Tongue (tissue), 3 donors: ENCODE measurements at places on chromosomes 3 and 15.

DNA sequence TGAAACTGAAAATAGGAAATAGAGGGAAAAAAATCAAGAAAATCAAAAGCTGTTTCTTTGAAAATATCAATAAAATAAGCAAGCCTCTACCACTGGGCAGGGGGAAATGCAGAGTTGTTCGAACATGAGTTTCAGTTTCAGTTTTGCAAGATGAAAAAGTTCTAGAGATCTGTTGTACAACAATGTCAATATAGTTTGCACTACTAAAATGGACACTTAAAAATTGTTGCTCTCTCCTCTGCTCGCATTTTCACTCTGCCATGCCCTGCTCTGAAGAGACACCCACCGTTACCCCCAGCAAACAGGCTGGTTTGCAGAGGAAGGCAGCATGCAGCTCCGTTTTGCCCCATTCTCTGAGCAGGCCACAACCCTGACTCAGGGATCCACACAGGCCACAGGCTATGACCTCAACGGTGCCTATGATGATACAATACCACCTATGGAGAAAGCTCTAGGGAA lies 64.5 kb downstream of the ZNF148 start:
- DNase-seq: no peak

GRCh38 chr15:49620199-49620598 lies 419 bp downstream of the FAM227B start:
- DNase-seq: no peak

DNA sequence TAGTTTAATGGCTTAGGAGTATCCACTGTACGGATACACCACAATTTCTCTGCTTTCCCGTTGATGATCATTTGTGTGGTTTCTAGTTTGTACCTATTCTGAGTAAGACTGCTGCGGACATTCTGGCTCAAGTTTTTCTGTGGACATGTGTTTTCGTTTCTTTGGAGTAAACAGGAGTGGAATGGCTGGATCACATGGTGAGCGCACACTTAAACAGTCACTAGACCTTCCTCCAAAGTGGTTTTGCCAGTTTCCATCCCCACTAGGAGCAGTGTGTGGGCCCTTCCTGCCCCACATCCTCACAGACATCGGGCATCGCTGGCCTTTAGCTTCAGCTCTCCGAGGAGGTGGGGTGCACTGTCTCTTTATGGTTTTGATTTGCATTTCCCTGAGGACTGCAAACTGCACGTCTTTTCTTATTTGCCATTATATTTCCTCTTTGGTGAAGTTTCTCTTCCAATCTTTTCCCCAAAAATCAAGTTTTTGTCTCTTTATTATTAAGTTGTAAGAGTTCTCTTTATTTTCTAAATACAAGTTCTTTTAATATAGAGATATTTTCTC lies 94.1 kb downstream of the VGLL4 start:
- no peak for DNase-seq

DNA sequence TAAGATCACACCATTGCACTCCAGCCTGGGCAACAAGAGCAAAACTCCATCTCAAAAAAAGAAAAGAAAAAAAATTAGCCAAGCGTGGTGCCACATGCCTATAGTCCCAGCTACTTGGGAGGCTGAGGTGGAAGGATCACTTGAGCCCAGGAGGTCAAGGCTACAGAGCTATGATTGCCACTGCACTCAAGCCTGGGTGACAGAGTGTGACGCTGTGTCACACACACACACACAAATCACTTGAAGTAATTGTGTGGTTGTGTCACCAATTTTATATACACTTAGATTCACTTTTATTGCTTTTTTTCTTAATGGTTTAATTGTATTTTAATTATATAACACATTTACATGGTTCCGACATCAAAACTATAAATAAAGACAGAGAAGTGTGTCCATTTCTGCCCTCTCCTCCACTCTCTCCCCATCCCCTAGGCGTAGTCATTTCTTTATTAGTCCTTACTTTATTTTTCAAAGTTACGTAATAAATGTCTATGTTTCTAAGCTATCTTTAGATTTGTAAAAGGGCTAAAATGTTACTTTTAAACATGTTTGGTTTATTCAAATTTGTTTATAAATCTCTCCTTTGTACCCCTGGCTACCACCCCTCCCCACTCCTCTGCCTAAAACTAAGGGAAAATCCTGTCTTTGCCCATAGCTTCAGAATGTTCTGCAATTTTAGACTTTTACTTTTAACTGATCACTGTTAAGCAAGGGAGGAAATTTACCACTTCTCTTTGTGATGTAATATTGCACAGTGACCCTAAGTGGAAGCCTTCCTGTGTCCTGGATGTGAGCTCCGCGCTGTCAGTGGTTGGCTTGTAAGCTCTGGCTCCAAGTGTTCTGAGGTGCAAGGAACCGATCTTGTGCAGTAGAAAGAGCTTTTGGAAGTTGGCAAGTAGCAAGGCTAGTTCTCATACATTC lies 10.8 kb upstream of the VILL start:
- no peak for DNase-seq

DNA sequence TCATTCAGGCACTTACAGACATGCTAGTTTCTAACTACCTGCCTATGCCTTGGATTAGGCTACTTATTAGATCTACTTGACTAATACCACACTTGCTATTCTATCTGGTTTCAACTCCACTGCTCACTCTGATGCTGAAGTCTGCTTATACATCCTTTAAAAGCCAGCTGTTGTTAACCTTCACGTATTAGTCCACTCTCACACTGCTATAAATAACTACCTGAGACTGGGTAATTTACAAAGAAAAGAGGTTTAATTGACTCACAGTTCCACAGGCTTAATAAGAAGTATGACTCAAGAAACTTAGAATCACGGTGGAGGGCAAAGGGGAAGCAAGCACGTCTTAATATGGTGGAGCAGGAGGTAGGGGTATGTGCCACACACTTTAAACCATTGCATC lies 47.7 kb upstream of the ANKRD28 start:
- no peak for DNase-seq

DNA sequence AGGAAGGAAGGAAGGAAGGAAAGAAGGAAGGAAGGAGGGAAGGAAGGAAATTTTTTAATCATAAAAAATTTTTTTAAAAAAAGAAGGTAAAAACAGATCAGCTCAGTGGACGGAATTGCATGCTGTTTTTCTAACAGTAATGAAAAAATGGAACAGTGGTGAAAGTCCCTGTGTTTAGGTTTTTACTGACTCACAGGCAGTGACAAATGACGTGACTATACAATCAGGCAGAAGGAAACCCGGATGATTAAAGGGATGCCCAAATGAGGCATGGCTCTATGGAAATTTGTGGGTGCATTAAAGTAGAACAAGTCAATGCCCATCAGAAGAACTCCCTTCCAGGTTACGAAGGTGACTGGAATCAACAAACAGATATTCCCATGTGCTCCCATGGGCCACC lies 135.0 kb downstream of the IMPG2 start:
- DNase-seq: no peak

- no peak for DNase-seq
These were observed 427.0 kb downstream of the NTRK3 start for GRCh38 chr15:87829332-87830050.

GRCh38 chr3:178949896-178950295 lies 121.7 kb downstream of the ZMAT3 start:
- DNase-seq: no peak

- DNase-seq: no peak
These were observed 18.6 kb upstream of the PRSS50 start for GRCh38 chr3:46736006-46736872.

DNA sequence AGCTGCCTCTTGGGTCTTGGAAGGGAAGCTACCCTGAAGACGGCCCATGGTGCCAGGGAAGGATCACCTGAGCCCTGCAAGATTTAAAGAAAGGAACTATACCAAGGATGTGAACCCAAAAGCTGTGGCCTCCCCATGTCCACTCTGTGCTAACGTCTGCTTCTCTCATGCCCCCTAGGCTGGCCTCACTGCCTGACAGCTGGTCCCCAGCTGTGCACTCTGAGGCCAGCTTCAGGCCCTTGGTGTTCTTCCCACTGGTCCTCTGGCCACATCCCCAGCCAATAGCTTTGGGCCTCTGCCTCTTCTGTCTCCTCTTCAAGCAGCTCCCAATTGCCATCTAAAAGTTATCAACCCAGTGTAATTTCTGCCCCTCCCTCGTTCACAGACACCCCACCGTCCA lies 5.2 kb upstream of the LRRK1 start:
- peak; percentile 59 for DNase-seq

- DNase-seq: peak; percentile 81
These were observed 87.0 kb upstream of the ALDH1L1 start for GRCh38 chr3:126267169-126267975.

- DNase-seq: no peak
These were observed 37.5 kb upstream of the CHST2 start for GRCh38 chr3:143081844-143082778.

GRCh38 chr3:51099794-51100535 lies 285.1 kb upstream of the MANF start:
- DNase-seq: peak; percentile 67
